PC-3 (cell line): ENCODE measurements at places on chromosomes 12 and 14. TPM values are rescaled to one million over a fixed set of nuclear protein-coding genes. Genes with fewer than 3 reads are reported as not detected.

DNA sequence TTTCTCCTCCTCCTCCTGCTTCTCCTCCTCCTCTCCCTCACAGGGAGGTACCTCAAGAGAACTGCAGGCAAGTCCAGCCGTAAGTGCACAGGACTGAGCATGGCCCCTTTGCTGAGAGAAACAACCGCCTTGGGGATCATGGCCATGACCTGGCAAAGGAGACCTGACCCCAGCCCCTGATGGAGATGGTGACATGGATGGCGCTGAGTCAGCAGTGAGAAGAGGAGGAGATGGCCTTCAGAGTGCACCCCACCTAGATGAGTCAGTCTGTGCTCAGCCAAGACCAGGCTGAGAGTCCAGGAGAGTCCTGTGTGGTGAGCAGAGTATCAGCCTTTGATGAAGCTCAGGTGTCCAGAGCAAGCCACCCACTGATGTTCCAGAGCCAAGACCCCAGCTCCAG, 36.4 kb downstream of the MEG3 start:
- no peak for DNase-seq

- DNase-seq, result peak; percentile 37
Observed at GRCh38 chr12:53791735-53792326, 40.1 kb upstream of the CISTR start.

GRCh38 chr12:2960390-2960956, 1.3 kb downstream of the TEAD4 start:
- DNase-seq, result peak; percentile 41

The CEP83 gene
- 11.8 and 20.4 TPM in 2 replicates for total RNA-seq
